ENCODE measurements at places on chromosomes 11 and 22.

- DNase-seq, result no peak
Observed at GRCh38 chr11:7571640-7572000, 57.8 kb downstream of the PPFIBP2 start.

DNA sequence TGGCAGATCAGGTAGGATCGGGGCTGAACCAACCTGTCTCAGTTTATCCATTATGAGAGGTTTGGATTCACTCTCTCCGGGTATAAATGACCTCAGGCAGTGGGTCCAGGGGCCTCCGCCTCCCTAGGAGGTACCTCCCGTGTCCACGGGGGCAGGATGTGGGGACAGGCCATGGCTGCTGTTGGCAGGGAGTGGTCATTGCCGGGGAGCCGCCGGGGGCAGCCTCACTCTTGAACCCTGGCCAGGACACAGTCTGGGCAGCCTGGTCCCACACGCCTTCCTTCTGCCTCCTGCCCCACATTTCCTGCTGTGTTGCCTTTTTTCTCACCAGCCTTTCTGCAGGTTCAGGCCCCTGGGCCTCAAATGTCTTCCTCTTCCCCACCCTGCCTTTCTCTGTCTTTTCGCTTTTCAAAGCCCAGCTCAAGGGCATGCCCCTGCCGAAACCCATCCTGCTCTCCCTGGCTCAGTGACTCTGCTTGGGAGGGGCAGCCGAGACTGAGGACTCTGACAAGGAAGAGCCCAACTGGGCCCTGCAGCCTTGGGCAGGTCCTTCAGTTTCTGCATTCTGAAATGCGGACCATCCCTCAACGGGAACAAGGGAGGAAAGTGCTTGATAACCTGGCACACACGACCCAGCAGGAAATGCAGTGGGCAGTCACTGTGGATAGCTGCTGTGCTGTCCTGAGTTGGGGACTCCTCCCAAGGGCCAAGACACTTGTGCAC lies 31.1 kb downstream of the ZC3H7B start:
- DNase-seq, result no peak

DNA sequence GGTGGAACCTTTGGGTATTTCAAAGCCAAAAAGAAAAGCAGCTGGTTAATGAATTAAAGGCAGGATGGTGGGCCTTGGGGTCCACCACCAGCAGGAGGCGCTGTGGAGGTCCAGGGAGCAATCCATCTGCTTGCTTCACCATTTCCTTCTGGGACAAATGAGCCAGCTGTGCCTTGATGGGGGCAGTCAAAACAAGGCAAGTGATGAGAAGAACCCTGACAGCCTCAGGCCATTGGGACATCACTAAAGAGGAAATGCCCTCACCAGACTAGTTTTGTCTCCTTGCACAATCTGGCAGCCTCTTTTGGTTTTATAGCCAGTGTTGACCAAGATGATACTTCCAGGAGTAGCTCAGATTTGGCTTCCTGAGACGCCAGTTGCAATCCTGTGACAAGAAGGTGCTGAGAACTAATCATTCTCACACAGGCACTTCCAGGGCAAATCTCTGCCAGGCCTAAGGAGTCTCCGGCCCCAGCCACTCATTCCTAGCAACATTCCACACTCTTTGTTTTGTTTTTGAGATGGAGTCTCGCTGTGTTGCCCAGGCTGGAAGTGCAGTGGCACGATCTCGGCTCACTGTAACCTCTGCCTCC lies 38.2 kb upstream of the WEE1 start:
- peak; percentile 55 for DNase-seq

DNA sequence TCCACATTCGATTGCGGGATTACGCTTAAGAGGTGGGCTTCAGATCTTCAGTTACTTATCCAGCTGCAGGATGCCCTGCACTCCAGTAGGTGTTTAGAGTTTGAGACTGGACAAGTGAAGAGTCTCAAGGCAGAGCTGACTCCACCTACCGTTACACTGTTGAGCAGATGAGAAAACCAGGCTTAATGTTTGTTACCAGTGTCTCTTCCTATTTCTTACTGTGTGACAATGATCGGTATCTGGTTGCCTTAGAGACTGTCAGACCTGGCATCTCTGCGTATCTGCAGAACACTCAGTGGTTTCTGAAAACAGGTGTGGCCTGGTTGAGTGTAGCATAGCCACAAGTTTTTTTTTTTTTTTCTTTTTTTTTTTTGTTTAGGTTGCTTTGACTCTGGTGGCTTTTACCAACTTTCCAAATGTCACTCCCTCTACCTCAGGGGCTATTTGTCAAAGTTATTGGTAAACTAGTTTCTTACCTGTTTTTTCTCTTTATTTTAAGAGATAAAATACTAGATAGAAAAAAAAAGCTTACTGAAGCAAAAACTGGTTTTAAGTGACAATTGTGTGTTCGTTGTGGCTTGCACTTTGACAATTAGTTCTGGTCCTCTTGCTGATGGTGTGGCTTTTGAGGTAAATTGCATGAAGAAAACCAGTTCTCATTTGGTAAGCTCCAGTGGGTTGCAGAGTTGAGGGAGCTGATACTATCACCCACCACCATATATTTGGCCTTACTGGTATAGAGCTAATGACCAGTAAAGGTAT lies 284.8 kb downstream of the ETS1 start:
- DNase-seq, result peak; percentile 42

GRCh38 chr11:87401653-87402052 lies 363.9 kb downstream of the TMEM135 start:
- no peak for DNase-seq

- no peak for DNase-seq
Observed at GRCh38 chr11:95222817-95223216, 8.2 kb downstream of the SESN3 start.

DNA sequence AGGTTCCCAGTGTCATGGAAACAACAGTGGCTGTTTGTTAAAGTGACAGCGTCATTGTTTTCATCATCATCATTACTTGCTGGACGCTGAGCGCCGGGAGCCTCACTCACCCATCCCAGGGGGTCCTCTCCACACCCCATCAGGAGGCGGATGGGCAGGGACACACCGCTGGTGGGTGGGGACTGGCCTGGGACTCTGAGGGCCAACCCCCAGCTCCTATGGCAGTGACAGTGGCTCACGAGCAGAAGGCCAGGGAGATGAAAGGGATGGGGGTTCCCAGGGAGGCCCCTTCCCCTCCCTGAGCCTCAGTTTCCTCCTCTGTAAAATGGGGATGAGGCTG lies 76.6 kb upstream of the PRR5 start:
- DNase-seq, result no peak

DNA sequence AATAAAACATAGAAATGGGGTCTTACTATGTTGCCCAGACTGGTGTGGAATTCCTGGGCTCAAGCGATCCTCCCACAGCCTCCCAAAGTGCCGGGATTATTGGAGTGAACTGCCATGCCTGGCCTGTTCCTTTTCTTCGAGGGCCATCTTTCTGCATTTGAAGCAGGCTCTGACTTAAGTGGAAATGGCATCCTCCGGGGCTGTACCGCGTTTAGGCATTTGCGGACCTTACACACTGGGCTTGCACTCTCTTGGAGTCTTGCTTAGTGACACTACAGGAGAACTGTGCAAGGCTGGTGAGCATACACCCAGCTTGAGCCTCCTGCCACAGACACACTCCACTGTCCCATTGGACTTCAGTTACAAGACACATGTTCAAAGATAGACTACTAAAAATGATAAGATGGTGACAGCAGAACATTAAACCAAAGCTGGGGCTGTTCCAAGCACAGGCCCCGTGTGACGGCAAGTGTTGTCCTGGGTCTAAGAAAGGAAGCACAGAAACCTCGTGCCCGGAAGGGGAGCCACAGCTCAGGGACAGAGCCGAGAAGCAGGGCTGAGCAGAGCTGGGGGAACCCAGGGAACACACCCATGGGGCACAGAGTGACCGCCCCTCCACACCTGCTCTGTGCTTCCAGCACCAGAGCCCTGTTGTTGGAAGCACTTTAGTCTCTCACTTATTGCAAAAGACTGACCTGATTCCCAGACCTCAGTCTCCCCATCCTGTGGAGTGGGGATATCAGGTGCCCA lies 59.0 kb upstream of the SHANK2 start:
- DNase-seq, result no peak

DNA sequence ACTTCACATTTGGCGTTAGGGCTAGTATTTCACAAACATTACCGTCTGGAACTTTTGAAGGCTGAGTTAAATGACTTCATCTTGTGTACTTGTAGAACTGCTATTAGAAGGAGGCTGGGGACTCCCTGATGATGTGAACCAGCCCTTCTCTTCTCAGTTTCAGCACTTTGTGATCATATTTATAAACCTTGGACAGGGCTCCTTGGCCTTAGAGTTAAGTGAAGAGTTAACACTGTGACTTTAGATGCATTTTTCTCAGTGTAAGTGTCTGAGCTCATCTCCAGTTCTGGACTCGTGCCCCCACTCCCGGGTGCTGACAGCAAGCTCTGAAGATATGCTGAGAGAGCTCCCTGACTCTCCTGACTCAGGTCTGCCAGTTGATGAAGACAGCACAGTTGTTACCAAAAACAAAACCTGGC lies 8.4 kb downstream of the MIAT start:
- DNase-seq, result no peak

Data from stimulated activated CD8-positive, alpha-beta memory T cell treated with anti-CD3 and anti-CD28 coated beads, Interleukin-7, amount 100 ng/mL, for 1 hour (primary cell).